ENCODE measurements at places on chromosomes 7 and 10.

DNA sequence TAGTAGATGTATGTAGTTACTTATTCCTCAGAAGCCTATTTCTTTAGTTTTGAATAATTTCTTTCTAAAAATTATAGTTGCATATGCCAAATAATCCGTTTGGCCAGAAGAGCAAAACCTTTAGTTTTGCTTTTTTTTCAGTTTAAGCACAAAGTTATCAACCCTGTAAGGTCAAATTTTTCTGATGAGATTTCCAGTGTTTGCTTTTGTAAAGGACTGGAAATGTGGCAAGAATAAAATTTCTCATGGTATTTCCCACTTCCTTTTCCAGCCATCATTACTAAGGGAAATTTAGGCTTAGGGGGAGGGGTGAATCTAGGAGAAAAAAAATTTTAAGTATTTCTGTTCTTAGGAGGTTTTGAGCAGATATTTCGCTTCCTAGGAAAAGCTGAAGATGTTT lies 7.6 kb downstream of the CALD1 start:
- no peak for DNase-seq

DNA sequence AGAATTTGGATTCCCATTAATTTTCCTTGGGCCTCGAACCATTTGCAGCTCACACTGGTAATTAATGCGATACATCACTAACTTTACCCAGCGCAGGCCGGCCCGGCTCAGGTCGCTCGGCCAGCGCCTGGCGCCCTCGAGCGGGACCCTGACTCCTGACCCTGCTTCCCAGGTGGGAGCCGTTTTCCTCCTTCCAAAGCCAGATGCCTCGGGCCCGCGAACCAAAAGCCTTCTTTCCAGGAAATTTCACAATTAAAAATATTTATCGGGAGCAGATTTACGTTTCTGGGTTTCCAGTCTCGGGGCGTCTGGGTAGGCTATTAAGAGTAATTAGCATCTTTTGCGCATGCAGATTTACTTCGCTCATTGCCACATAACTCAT lies 12.2 kb downstream of the LBX1 start:
- no peak for DNase-seq

GRCh38 chr7:24987331-24987842 lies 7.4 kb upstream of the OSBPL3 start:
- no peak for DNase-seq

- peak; percentile 89 for DNase-seq
Observed at GRCh38 chr7:92809760-92810573, 26.4 kb downstream of the CDK6 start.

GRCh38 chr10:11345224-11346054 lies 266.0 kb downstream of the USP6NL start:
- DNase-seq: peak; percentile 96

DNA sequence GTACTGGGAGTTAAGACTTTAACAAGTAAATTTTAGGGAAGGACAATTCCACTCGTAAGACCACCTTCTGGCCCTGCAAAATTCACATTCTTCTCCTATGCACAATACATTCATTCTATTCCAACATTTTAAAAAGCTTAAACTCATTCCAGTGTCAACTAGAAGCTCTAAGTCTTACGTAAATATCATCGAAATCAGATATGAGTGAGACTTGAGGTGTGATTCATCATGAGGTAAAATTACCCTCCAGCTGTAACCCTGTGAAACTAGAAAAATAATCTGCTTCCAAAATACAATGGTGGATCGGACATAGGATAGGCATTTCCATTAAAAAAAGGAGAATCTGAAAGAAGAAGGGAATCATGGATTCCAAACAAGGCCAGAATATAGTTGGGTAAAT lies 370.3 kb downstream of the CDC14C start:
- no peak for DNase-seq

DNA sequence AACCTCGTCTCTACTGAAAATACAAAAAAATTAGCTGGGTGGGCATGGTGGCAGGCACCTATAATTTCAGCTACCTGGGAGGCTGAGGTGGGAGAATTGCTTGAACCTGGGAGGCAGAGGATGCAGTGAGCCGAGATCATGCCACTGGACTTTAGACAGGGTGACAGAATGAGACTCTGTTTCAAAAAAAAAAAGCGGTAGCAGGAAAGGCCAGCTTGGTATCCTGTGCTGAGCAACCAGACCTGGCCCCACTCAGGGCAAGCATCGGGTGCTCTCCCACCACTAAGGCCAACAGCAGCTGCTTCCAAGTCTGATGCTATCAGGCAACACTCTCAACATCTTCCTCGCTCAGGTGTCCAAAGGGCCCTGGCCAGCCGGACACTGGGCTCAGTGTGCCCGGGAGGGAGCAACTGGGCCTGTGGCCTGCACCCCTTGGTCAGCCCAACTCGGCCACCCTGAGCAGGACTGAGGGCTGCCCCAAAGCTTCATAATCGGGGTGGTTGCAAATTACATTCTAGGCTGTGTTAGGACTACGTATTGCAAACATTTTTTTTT lies 44.3 kb upstream of the MSMB start:
- DNase-seq: no peak

- DNase-seq: no peak
Observed at GRCh38 chr7:106773721-106774120, 91.4 kb upstream of the PIK3CG start.

GRCh38 chr7:69871886-69872569 lies 273.8 kb downstream of the AUTS2 start:
- DNase-seq: no peak

GRCh38 chr10:1522237-1522636 lies 215.1 kb downstream of the ADARB2 start:
- DNase-seq: peak; percentile 12

DNA sequence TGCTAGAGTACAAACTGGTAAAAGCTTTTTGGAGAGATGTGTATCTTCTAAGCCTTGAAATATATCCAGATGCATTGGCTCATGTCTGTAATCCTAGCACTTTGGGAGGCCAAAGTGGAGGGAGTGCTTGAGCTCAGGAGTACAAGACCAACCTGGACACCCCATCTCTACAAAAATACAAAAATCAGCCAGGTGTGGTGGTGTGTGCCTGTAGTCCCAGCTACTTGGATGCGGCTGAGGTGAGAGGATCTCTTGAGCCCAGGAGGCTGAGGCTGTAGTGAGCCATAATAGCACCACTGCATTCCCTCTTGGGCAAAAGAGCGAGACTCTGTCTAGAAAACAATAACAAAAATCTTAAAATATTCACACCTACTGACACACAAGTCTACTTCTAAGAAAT lies 25.6 kb downstream of the TMEM209 start:
- DNase-seq: no peak

GRCh38 chr7:36871355-36871738 lies 147.1 kb upstream of the AOAH start:
- DNase-seq: no peak

DNA sequence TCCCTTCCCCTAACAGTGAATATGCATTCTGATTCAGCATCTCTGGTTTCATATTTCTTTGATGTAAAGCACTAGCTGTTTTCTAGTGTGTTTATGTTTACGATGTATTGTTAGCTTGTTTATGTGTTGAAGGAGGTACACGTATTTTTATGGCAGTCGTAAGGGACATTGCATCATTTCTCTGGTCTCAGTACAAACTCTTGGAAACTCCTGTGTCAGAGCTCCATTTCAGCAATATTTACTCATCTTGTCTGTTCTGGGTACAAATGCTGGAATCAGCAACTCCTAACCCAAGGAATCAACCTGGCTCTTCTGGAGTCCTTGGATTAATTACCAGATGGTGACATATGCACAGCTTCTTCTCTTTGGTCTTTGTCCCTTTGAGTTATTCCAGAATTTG lies 270.0 kb upstream of the PLXDC2 start:
- DNase-seq: no peak

- no peak for DNase-seq
Observed at GRCh38 chr7:137873979-137874777, 27.4 kb upstream of the DGKI start.
